Activated CD4-positive, CD25-positive, alpha-beta regulatory T cell treated with anti-CD3 and anti-CD28 coated beads, Interleukin-2, amount 50 U/mL, for 72 hours (primary cell): ENCODE measurements at places on chromosomes 2 and 18.
A peak's percentile ranks its signal among the peaks of the same experiment; 100 is the strongest.

DNA sequence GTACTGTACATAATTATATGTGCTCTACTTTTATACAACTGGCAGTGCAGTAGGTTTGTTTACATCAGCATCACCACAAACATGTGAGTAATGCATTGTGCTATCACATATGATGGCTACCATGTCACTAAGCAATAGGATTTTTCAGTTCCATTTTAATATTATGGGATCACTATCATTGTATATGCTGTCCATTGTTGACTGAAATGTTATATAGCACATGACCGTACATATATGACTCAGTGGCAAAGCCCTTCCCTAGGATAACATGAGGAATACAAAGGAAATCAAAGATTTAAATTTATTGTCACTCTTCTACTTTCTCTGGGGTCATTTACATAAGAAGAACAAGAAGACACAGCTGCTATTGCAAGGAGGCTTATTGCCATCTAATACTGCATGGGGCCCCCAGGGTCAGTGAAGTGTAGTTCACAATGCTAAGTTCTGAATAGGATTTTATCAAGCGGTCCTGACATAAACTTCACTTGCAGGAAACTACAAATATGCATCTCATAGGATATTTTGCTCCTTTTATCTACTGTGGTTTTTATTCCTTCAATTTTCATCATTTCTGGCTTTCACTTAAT lies 21.8 kb downstream of the PDE1A start:
- DNase-seq: no peak

- no peak for DNase-seq
Observed at GRCh38 chr18:456361-457139, 44.0 kb downstream of the COLEC12 start.

DNA sequence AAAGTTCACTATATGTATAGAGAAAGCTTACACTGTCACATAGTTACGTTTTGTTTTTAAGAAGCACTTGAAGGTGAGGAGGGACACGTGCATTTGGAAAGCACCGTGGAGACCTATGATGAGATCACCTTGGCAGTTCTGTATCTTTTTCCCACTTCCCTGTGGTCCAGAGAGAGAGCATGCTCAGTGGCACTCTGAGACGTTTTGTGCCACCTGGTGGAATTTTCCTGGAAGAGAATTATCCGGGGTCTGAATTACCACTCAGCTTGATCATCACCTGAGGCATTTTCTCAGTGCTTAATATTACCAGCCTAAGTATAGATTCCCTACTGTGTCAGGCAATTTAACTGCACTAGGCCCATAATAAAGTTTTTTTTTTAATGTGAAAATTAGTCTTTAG lies 469.4 kb upstream of the SMIM21 start:
- no peak for DNase-seq

- DNase-seq: no peak
Observed at GRCh38 chr2:182642328-182642727, 73.7 kb upstream of the DNAJC10 start.

GRCh38 chr2:240463866-240464481 lies 28.5 kb downstream of the GPC1 start:
- DNase-seq: no peak

DNA sequence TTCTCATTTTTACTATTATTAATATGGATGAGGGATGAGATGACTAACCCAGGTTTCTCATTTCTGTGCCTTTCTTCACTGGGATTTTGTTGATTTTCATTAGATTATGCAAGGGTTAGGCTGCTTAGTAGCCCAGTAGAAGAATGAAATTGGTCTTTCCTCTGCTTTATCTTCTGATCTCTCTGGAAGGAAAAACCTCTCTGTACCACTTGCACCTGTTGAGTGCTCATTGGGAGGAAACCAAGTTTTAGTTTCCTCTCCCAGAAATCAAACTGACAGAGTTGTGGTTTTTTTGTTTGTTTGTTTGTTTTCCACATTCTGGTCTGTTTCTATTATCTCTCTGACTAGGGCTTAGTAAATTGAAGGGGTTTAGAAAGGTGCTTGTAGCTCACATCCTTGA lies 60.8 kb downstream of the KIAA1328 start:
- DNase-seq: no peak

GRCh38 chr18:58863539-58864145 lies 1.0 kb upstream of the ZNF532 start:
- DNase-seq: peak; percentile 45

DNA sequence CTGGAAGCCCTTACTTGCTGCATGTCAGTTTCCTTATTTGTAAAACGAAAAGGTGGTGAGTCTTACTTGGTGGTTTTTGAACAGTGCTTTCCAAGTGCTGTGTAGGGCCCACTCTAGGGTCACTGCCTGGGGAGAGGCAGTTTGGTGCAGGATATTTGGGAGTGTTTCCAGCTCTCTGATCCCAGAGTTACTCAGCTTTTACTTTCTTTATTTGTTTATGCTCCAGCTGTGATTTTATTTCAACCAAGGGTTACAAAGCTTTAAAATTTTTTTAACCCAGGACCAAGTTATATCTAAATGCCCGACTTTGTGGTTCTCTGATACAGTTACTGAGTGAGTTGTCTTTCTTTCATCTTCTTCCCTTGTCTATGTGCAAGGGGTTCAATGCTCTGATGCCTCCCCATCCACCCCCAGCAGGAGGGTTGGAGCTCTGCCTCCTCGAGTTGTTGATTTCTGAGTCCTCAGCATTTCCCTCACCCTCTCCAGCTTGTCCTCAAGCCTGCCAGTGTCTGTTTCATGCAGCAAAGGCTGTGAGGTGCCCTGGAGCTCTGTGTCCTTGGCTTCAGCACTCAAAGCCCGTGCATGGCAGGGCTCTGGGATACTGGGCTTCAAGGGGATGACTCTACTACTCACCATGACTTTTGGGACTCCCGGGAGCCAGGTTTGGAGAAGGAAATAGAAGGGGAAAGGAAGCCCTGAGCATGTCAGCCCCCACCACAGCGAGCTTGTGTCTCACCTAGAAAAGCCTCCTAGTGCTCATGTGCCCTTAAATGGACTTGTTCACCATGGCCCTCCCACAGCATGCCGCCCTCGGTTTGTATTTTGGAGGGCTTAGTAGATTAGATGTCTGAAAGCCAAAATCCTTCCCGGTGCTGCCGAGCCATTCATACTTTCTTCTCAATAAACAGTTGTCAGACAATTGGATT lies 236.8 kb downstream of the SETBP1 start:
- DNase-seq: no peak

DNA sequence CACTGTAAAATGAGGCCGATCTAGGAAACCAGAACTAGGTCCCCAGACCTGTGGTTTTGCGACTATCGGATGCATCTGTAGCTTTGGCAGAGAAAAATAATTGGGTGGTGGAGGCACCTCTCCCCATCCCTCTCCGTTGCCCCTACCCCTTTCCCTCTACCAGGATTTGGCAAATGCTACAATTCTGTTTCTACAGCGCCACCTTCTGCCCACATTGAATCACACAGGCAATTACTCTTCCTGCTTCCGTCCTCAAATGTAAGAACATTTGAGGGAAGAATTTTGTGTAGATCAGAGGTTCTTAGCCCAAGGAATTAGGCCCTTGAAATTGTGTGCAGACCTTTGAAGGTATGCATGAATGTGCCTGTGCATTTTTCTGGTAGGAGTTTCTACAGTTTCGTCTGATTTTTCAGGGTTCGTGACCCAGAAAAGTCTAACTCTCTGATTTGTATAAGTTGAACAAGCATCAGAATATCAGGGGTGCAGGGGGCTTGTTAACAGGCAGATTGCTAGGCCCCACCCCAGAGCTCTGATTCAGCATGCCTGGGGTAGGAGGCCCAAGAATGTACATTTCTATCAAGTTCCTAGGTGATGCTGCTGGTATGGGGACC lies 11.2 kb downstream of the ATP6V1B1 start:
- DNase-seq: no peak

DNA sequence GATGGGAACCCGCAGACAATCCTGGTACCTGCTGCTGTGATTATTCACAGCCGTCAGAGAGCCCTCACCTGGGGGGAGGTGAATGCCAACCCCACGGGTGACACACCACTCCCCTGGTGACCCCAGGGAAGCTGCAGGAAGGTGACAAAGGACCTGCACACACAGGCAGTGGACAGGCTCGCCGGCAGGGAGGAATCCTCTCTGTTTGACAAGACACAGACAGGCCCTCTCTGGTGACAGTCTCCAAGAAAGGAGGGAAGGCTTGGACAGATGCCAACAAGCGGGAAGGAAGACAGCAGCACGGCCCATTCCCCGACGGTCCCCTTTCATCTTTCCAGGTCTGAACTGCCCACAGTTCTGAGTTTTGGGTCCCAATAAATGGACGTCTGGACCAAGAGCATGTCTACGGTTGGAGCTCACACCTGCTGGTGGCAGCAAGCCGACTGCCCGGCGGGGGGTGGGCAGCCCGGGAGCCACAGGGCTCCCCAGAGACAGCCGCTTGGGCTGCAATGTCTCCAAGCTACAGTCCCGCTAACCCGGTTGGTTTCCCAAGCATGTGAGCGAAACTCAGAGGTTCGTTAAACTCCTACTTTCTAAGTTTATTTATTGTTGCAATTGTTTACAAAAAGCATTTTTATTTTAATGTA lies 31.8 kb downstream of the HDAC4 start:
- no peak for DNase-seq

GRCh38 chr2:19244460-19245363 lies 113.7 kb downstream of the OSR1 start:
- no peak for DNase-seq

- DNase-seq: no peak
Observed at GRCh38 chr18:9741793-9742523, 33.9 kb downstream of the RAB31 start.

GRCh38 chr2:223865124-223865523 lies 27.7 kb upstream of the AP1S3 start:
- no peak for DNase-seq
